NCI-H2171 treated with DMSO at 0.1 percent for 48 hours (cell line): ENCODE measurements at places on chromosomes 6 and 20.

DNA sequence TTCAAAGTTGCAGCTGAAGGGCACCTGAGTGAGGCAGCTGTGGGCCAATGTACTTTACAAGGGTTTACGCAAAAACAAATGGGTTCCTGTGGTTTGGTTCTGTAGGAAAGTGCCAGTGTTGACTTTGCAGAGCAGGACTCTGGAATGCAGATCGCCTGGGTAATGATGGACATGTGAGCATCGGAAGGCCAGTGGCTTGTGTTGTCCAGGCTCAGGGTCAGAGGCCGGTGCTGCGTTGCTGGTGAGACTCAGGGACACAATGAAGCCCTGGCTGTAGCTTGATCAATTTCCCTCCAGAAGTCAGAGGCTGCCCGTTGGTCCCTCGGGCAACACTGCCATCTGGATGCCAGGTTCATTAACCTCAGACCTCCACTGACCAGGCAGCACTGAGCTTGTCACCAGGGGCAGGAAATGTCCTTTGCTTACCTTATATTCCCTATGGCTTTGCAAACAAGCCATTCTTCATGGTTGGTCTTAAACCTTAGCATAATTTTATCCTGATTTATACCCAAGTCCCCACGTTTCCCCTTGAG lies 753.4 kb downstream of the QKI start:
- DNase-seq: no peak

GRCh38 chr6:5094327-5094726 lies 9.2 kb downstream of the PPP1R3G start:
- DNase-seq: no peak

- peak; percentile 11 for DNase-seq
Measured at GRCh38 chr6:139323511-139324300, 31.9 kb upstream of the TXLNB start.

- no peak for DNase-seq
Measured at GRCh38 chr20:7085467-7085866, 318.0 kb downstream of the BMP2 start.

DNA sequence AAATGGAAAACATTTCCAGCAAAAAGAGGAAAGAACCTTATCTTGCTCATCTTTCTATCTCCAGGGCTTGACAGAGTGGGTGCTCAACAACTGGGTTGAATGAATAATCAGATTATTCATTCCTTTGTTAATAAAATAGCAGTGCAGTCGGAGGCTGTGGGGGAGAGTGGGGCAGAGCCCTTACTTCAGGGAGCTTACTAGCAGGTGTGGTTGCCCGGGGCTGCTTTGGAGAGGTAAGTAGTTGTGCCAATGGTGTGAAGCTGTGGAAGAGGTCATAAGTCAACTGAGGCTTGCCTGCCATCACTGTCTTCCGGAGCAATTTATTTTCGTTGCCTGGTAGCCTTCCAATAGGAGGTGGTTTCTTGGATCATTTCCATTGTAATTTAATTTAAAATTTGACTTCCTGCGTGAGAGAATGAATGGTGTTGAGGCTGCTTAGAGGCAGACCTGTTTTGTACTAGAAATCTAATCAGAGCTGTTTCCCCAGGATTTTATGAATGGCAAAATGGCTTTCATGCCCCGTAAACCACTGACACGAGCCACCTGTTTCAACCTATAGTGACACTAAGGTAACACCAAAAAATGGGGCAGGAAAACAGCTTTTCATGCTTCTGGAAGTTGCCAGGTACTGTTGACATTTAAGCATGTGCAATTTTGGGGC lies 51.4 kb downstream of the ZDHHC14 start:
- no peak for DNase-seq

GRCh38 chr6:156852147-156852857 lies 75.1 kb downstream of the ARID1B start:
- no peak for DNase-seq

DNA sequence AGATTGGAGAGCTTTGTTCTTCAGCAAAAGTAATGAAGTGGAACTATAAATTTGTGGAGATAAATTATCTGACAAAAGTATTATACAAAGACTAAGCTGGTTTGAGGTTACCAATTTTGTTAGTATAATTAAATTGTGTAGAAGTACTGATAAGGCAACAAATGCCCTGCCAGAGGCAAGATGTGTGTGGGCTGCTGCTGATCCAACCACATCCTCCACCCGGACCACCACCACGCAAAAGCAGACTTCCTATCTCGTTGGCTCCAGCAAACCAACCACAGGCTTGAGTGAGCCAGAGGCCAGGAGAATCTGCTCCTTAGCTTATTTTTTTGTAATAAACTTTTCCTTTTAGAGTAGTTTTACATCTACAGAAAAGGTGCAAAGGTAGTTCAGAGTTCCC lies 1.1 kb upstream of the MYLK4 start:
- no peak for DNase-seq

- DNase-seq: no peak
Measured at GRCh38 chr6:138308731-138309110, 69.0 kb upstream of the SMIM28 start.

GRCh38 chr6:21190701-21191100 lies 402.9 kb upstream of the SOX4 start:
- no peak for DNase-seq

DNA sequence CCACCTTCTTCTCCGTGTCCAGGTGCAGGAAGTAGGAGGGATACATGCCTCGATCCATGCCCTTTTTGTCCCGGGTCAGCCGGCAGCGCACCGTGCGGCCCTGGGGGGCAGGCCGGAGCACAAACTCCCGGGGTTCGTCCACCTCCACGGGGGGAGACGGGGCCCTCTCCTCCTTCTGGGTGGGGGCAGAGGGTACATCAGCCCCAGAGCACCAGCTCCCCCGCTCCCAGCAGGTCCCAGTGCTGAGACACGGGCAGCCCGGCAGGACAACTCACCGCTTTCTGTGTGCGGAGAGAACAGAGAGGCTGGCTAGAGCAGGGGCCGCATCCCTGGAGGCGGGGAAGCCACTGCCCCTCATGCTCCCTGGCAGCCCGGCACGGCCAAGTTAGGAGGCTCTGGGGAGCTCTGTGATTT lies 6.7 kb downstream of the TULP1 start:
- DNase-seq: no peak
